ENCODE measurements at places on chromosomes 11 and 22.

DNA sequence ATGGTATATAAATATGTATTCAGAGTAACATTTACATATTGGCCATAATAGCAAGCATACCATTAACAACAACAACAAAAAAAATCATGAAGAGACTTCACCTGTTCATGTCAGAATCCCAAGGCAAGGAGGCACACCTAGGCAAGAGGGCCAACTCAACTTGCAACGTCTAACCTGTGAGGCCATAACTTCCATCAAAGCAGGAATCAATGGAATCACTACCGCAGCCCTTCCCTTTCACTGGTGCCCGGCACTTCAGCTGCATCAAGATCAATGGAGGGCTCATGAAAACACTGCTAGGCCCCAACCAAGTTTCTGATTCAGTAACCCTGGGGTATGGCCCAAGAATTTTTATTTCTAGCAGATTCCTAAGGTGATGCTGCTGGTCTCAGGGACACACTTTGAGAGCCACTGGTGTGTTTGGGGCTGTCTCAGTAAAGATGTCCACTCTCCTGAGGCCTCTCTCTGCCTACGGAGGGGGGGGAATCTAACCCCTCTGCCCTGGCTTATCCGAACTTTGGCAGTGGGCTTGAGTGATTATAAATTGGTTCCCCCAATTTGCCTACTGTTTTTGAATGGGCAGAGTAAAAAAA is 8.0 kb downstream of the ZFTA start:
- DNase-seq, result no peak

GRCh38 chr11:82288471-82288870 is 445.2 kb downstream of the FAM181B start:
- DNase-seq, result no peak

DNA sequence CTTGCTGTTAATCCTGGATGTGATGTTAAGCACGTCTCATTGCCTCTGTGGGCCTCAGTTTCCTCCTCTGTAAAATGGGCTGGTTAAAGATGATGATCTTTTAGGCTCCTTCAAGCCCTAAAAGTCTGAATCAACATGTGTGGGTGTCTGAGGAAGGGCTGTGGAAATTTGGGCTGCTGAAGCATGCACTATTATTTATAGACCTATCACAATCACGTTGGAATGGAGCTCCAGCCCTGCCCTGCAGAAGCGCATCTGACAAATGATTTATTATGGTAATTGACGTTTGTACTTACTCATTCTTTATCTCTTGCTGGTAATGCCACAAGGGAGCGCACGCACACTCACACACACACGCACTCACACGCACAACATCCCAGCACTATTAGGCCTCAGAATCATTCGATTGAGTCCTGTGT is 20.4 kb downstream of the P2RX3 start:
- DNase-seq, result no peak

DNA sequence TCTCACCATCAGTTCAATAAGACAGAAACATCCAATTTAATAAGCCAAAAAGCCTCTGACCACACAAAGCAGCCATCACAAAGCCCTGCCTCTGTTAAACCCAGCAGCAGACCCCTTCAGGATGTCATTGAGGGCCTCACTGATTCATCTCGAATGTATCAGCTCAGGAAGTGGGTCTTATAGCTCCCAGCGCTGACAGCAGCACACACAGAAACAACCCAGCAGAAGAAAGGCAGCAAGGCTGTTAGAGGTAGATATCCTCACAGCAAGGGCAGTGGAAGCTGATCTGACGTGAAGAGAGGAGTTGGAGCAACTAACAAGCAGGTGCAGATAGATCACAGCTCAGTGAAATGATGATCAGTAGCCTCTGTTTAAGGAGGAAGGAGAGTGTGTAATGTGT is 86.2 kb upstream of the NCAM1 start:
- DNase-seq, result no peak

DNA sequence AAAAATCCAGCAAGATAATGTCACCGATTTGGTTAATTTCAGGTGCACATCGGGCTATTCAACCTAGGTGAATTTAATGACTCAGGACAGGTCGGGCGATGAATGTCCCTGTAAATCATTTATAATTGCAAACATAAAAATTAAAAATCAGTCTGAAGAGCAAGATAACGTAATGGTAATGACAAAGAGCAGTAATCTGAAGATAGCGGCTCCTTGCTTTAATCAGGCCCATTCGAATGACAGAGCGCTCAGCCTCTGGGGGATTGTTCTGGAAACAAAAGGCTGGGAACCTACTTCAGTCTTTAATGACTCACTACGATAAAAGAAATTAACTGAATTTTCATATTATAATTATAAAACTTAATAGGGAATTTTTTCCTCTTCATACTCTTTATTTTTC is 61.3 kb downstream of the RCN1 start:
- no peak for DNase-seq

GRCh38 chr11:2256951-2257700 is 13.3 kb downstream of the ASCL2 start:
- no peak for DNase-seq

GRCh38 chr11:43737201-43737590 is 56.7 kb downstream of the HSD17B12 start:
- DNase-seq, result no peak

- DNase-seq, result no peak
Measured at GRCh38 chr11:99277281-99277680, 256.5 kb downstream of the CNTN5 start.

GRCh38 chr22:30969532-30970355 is 679 bp downstream of the TUG1 start:
- peak; percentile 24 for DNase-seq

Measured in AML-193 (cell line).